Mesothelial cell of epicardium (in vitro differentiated cells): ENCODE measurements at places on chromosomes 2 and 18.

GRCh38 chr2:128635361-128635900, 316.8 kb upstream of the HS6ST1 start:
- DNase-seq: peak; percentile 25

GRCh38 chr18:48079885-48080284, 149.4 kb upstream of the SMAD2 start:
- no peak for DNase-seq

- DNase-seq: no peak
Observed at GRCh38 chr2:3557639-3558204, 411 bp downstream of the RNASEH1 start.

GRCh38 chr18:79353267-79353666, 42.5 kb upstream of the NFATC1 start:
- no peak for DNase-seq

GRCh38 chr2:161796192-161796591, 172.0 kb downstream of the SLC4A10 start:
- no peak for DNase-seq

DNA sequence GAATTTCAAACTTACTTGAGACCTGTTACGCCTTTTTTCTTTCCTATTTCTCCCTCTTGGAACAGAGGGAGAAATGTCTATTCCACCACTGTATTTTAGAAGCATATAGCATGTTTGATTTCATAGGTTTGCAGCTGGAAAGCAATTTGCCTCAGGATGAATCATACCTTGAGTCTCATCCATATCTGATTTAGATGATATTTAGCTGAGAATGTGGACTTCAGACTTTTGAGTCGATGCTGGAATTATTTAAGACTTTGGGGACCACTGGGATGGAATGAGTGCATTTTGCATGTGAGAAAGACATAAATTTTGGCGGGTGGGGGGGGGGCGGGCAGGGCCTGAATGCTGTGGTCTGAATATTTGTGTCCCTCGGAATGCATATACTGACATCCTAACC, 282.7 kb upstream of the STON1 start:
- no peak for DNase-seq

DNA sequence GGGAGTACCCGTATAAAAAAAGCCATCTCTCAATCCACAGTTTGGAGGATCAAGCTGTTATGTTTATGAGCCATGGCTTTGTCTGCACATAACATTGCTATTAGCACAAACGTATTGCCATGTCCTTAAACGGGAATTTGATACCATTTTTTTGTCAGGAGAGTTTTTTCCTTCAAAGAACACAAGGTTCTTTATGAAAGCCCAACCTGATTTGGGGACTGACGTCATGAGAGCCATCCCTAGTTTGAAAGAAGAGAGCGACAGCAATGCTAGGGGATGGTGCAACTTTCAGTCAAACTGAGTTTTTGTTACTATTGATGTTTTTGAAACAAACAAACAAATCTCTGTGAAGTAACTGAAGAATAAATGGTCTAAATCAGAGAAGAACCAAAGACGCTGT, 376.6 kb downstream of the EIPR1 start:
- DNase-seq: no peak

- DNase-seq: no peak
Observed at GRCh38 chr2:64419596-64420165, 34.3 kb upstream of the LGALSL start.

DNA sequence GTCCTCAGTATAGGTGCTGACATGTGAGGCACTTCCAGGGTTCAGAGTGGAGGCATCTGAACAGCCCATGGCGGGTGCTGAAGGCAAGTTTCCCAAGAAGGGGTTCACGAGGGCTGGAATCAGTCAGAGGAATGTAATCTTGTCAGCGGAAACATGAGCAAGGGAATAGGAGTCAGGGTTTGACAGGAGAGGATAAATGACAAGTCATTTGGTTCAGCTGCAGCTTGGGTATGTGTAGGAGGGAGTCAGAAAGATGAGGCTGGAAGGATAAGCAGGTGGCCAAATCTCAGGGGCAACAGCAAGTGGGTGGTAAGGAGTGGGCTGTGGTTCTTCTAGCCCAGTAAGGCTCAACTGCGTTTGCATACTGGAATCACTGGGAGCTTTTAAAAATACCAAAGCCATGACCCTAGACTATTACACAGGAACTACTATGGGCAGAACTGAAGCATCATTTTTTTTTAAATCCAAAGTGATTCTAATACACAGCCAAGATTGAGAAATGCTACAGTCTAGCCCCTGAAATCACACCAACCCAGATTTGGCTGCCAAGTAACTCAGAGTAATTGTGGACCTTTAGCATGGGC, 41.8 kb upstream of the NAB1 start:
- DNase-seq: no peak

DNA sequence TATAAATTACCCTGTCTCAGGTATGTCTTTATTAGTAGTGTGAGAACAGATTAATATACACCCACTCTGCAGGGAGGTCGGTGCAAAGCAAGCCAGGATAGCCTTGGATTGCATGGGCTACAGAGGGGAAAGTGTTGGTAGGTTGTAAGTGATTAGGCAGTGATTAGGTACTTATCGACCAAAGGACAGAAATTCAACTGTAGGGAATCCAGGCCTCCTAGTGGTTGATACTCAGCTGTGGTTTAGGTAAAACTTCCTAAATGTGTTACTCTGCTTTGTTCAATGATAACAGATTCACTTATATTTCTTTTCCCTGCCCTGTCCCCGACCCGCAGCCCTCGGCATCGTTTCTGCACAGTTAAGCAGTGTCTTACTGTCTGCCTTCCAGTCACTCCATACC, 444.0 kb downstream of the FIGN start:
- DNase-seq: no peak

DNA sequence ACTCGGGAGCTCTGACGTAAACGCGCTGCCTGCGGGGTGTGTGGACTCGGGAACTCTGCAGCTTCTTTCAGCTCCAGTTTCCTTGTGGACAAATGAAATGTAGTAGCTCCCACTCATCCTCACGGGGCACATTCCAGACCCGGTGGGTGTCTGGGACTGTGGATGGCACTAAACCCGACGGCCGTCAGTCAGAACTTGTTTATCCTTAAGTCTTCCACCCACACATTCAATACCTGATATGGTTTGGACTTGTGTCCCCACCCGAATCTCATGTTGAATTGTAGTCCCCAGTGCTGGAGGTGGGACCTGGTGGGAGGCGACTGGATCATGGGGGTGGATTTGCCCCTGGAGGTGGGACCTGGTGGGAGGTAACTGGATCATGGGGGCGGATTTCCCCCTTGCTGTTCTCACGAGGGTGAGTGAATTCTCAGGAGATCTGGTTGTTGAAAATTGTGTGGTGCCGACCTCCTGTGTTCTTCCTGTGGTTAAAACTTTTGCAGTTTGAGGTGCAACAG, 81.2 kb upstream of the SNTG2 start:
- no peak for DNase-seq

DNA sequence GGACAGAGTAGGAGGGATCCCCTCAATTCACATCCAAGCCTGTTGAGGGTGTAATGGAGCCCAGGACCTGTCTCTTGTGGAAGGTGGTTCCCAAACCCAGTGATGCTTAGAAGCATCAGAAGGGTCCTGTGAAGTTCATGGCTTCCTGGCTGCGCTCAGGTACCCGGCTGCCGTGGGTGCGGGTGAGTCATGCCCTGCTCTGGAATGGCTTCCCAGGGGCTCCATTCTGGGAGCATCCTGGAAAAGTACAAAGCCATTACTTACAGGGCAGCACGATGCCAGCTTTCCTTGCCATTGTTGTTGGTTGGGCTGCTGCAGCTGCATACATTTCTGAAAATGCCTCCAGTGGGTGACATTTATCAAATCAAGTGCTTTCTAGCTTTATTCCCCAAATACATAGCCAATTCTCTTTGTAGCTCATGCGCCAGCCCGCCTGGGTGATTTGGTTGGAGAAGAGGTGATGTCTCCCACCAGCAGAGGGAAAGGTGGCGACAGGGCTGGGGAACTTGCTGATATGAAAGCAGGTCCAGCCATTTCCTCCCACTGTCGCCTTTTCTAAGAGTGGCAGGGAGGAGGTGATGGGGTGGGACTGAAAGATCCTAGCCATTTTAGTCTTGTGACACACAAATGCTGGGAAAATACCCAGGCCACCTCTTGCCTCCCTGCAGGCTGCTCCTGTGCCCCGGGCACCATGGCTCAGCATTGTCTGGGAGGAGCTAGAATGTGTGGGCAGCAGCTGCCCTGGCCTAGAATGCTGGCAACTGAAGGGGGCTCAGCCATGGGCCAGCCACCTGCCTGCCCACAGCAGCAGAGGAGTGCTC, 65.9 kb upstream of the HPCAL1 start:
- DNase-seq: no peak

GRCh38 chr18:46574743-46575115, 82.3 kb downstream of the LOXHD1 start:
- DNase-seq: no peak
